ENCODE measurements at places on chromosomes 4 and X.

- DNase-seq: no peak
Observed at GRCh38 chr4:151323667-151324066, 1.7 kb downstream of the SH3D19 start.

DNA sequence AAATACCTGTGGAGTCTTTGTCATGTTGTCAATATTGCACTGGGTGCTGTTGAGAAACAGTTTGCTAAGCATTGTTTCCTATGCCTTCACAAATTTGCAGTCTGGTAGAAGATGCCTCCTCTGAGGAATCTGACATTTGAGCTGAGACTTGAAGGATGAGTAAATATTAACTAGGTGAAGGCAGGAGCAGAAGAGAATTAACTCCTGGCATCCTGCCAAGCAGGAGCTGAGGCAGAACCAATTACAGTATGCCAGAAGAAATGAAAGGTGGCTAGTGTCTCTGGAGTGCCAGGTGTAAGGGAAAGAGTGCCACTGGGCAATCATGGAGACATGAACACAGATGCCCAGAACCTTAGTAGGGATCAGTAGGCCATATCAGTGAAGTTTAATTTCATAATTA lies 1778.2 kb upstream of the PCDH10 start:
- DNase-seq: no peak

DNA sequence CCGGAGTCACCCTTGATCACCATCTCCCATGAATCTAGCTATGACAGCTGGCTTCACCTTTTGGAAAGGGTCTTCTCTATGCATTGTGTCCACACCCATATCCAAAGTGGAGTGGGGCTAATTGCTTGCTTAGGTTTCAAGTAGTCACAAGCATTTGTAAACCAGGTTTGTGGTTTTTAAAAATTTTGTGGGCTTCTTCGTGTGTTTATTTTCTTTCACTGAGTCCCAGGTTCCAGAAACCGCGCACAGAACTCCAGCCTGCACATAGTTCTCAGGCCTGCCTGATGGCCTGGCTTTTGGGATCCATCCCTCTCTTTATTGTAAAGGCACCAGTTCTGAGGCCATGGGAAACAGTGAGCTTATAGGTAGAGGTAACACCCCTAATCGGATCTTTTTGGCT lies 70.2 kb upstream of the TLR3 start:
- DNase-seq: no peak

DNA sequence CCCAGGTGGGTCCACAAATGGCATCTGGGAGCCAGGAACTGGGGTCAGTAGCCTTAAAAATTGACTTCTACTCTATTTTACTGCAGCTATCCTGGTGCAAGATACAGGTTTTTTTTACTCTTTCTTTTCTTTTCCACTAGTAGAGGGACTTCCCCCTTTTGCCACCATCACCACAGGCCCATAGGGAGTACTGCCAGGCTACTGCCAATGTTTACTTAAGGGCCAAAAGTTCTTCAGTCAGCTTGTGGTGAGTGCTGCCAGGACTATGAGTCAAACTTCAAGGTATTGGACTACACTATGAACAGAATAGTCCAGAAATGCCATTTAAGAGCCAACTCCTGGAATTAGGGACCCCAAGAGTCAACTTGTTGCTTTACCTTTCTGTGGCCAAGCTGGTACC lies 94.7 kb downstream of the EDA2R start:
- DNase-seq: no peak

DNA sequence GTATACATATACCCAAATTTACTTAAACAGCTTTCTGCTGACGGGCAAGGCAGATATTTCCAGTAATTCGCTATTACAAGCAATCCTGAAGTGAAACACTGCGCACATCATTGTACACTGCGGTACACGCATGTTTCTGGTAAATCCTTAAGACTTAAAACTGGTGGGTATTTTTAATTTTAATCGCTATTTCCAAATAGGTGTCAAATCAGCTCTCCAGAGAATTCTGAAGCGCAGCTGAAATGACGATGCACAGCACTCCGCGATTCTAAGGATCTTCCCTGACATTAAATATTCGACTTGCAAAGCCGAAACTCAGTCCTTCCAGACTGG lies 361 bp downstream of the TMEM128 start:
- DNase-seq: no peak

GRCh38 chr4:143085224-143085623 lies 99.5 kb upstream of the USP38 start:
- DNase-seq: no peak

DNA sequence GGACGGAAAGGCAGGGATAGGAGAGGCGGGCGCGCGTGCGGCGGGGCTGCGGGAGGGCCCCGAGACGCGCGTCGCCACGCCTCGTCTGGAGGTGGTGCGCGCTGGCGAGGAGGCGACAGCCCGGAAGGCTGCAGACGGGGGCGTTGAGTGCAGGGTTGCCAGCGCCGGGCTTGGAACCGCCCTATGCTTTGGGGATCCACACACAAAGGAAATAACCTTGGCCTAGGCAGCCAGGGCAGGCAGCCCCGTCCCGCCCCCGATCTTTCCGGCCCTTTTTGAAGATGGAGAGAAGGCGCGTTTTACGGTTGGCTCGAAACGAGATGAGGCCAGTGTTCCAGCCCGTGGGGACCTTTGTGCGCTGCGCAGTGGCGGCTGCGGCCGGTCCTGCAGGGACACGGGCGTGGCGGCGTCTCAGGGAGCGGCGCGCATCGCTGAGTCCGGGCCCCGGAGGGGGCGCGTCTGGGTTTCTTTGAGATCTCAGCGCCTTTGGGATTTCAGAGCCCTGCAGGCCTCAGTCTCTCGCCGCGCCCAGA lies 50.8 kb upstream of the TRIM2 start:
- DNase-seq: peak; percentile 38

DNA sequence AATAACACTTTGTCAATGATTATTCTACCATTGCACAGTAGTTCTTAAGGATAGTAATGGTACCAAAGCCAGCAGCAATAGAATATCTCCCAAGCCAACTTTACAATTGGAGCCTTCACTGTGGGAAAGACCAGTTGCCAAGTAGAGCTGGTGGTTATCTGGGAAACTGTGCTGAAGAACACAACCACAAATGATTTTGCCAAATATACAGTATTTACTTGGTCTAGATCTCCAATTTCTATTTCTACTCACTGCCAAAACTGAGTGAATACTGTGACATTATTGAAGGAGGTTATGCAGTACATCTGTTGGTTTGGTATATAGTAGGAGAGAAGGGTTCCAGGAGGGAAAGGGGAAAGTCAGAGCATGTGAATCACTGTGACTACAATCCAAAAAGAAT lies 3.8 kb downstream of the TET2 start:
- no peak for DNase-seq

- no peak for DNase-seq
Observed at GRCh38 chr4:176927664-176928063, 134.9 kb upstream of the VEGFC start.

Data from stimulated activated CD4-positive, alpha-beta T cell treated with anti-CD3 and anti-CD28 coated beads, Interleukin-1b, Interleukin-23, amount 100 ng/mL, for 1 hour (primary cell).